ENCODE measurements at places on chromosomes 2 and 18.

DNA sequence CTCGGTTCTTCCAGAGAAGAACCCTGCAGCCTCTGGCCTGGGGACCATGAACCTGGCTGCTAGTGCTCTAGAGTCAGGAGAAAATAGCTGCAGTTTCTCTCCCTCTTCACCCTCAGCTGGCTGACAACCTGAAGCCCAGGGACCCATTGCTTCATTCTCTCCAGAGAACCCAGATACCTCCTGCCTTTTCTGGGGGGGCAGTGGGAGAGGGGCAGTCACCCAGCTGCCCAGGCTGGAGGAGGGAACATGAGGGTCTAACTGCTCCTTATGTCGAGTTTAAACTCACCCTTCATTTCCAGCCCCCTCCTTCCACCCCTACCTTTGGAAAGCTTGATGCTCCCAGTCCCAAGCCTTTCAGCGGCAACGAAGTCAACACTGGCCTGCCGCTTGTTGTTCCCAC is 7.6 kb upstream of the ZFAND2B start:
- DNase-seq, result no peak

DNA sequence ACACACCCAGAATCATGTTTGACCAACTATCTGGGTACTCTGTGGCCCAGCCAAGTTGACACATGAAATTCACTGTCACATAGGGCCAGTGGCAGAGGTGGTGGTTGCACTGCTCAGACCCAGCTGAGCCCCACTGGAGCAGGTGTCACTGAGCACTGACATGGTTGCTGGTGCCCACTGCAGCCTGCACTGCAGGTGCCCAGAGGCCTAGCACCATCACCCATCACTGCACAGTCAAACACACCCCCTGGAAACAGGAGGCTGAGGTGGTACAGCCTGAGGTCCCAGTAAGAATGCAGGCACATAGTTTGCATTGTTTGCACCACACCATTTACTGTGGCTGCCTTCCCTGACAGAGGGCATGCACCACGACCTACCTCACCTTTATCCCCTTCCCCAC is 278.7 kb upstream of the MGAT5 start:
- DNase-seq, result no peak

DNA sequence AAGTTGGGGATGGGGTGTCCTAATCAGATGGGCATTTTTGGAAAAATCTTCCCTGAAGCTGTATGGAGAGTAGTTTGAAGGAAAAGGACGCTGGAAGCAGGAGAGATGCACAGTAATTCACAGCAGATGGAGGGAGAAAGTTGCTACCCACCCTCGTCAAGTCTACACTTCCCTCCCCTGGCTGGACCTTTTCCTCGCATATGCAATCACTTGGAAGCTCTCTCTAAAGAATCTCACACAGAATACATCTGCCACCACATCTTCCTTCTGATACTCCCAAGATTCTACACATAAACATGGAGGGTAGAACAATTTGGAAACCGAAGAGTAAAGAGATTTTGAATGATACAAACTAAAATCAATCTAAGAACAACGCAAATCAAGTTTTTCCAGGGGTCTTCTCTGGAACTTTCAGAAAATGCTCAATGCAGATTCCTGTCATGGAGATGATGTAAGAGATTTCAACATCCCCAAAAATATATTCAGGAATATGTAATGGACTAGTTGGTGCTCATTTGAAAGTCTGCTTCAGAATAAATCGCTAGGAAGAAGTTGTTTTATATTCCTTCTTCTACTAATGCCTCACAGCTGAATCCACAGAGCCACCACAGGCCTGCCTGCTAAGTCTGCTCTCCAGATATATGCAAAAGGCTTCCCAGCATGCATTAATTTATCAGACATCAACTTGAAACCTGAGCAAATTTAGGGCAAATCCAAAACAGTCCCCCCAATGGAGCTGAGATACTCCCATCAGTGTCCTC is 291.5 kb downstream of the LRATD1 start:
- DNase-seq, result no peak

GRCh38 chr2:48504647-48505327 is 25.2 kb upstream of the STON1 start:
- no peak for DNase-seq

GRCh38 chr2:113720167-113720566 is 36.3 kb downstream of the SLC35F5 start:
- DNase-seq, result no peak

DNA sequence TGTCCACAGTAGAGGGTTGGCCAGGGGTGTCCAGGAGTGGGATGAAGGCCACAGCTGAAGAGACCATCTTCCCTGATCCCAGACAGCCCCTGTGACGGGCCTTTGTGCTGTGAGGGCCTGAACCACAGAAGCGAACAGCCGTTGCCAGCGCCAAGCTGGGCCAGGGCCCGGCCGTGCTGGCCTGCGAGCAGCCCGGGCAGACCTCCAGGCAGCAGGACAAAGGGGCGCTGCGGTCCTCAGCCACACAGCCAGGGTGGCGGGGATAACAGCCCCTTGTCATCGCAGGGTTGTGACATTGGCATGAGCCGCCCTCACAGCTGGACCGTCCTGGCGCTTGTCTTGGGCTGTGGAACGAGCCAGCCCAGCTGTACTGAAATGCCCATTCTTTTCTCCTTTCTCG is 161.1 kb downstream of the FAM210A start:
- DNase-seq, result no peak

GRCh38 chr2:43924463-43924862 is 71.3 kb downstream of the LRPPRC start:
- DNase-seq, result no peak

DNA sequence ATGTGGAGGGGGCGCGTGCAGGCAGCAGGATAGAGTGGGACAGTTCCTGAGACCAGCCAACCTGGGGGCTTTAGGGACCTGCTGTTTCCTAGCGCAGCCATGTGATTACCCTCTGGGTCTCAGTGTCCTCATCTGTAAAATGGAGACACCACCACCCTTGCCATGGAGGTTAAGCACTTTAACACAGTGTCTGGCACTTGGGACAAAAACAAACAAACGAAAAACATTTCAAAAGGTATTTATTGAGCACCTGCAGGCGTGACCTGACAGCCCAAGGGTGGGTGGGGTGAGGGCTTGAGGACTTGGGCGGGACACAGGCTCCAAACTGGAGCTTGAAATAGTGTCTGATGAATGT is 4.6 kb upstream of the CTDSP1 start:
- DNase-seq, result no peak

DNA sequence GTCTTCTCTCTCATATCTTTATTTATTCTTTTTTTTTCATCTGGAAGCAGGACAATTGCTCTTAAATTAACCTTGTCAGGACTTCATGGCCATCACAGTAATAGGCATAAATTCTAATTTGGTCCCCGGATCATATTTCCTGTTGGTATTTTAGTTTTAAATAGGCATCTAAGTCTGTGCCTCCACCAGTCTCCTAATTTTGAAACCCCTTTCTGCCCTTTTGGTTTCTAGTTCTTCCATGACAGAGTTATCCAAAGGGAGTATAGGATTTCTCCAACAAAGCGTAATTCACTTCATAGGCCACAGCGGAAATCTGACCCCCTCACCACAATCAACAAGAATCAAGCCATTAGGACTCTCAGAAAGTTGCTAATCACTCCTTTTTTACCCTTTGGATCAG is 3.8 kb downstream of the EPHA4 start:
- DNase-seq, result no peak

DNA sequence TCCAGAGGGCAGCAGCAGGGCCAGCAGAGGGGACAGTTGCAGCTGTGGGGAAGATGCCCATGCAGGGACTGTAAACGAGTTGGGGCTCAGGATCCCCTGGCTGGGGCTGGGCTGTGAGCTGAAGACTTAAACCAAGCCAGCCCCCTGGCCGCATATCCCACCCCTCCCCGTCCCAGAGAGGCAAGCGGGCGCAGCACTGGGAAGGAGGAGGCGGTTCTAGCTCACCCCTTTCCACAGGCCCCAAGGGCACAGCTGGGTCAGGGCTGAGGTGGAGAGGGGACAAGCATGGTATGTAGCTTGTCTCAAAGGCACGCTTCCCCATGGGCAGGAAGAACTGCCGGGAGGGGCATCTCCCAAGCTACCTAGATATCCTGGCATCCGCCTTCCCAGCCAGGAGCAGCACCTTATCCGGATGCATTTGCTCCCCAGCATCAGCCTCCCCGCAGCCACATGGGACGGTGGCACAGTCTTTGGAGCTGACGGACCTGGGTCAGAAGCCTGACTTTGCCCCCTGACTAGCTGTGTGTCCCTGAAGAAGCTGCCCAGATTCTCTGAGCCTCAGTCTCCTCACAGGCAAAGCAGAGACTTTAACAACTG is 75.9 kb downstream of the TFCP2L1 start:
- no peak for DNase-seq

DNA sequence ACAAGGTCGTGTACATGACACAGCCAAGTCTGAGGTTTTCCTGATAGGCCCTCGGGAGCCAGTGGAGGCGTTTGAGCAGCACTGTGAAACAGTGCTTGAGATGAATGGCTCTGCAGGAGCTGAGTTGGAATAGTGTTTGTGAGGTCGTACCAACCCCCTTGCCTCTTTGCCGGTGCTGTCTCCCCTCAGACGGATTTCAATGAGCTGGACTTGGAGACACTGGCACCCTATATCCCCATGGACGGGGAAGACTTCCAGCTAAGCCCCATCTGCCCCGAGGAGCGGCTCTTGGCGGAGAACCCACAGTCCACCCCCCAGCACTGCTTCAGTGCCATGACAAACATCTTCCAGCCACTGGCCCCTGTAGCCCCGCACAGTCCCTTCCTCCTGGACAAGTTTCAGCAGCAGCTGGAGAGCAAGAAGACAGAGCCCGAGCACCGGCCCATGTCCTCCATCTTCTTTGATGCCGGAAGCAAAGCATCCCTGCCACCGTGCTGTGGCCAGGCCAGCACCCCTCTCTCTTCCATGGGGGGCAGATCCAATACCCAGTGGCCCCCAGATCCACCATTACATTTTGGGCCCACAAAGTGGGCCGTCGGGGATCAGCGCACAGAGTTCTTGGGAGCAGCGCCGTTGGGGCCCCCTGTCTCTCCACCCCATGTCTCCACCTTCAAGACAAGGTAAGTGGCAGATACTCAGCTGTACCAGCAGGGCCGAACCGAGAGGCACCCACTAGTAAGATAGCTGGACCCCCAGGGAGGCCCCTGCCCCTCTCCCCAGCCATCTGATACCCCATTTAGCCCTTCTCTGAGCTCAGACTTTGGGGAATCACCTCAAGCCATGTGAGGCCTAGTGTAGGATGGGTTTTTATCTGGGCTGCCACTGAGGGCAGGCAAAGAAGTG is 83.1 kb downstream of the EPAS1 start:
- DNase-seq, result no peak

GRCh38 chr2:134149904-134150303 is 104.0 kb upstream of the MGAT5 start:
- DNase-seq, result no peak

GRCh38 chr2:36785179-36785795 is 88.8 kb downstream of the VIT start:
- peak; percentile 51 for DNase-seq

GRCh38 chr18:33600846-33601245 is 22.8 kb downstream of the ASXL3 start:
- DNase-seq, result no peak

DNA sequence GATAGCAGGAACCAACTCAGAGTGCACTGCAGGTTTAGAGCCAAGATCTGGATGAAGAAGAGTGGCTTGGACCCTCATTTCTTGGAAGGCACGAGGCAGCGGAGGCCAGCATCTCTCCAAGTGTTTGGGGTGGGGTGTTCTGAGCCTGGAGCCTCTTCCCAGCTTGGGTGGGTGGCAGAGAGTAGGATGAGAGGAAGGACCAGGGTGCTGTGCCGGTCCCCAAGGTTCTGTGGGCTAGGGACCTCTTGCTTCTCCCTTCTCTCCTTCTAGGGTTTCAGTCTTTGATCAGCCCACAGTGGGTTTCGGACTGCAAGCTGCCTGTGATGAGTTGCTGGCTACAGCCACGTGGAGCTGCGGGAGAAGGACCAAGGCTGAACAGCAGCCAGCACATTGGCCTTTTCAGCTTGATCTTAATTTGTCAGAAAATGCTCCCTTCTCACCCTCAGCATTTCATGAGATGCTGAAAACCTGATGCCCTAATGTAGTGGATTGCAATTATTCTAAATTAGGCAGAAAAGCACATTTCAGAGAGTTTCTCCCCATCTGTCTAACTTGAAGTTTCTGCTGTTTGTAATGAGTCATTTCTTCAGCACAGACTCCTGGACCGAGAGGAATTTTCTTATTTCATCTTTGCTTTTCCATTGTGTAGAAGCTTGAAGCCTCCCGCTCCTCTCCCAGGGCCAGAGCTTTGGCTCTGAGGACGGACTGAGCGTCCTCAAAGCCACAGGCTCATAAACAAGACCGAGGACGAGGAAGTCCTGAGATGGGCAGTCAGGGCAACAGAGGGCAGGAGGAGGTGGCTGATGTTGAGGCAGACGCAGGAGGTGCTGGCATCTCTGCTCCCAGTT is 99.1 kb upstream of the HDAC4 start:
- DNase-seq, result no peak

DNA sequence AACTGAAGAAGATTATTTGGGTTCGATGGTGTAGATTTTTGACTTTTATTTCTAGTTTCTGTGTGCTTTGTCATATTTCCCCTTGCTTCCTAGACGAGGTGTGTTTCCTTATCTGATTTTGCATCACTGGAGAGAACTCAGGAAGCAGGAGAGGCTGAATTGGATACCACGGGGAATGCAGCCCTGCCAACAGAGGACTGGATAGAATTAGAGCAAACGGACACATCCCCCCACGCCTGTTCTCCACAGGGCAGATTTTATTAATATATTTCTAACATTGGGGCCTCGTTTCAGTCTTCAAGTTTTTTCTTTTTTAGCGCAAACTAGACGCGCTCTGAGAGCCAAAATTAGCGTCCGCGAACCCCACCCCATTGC is 678 bp upstream of the VAPA start:
- DNase-seq, result no peak

GRCh38 chr2:134669731-134670669 is 48.8 kb downstream of the TMEM163 start:
- DNase-seq, result peak; percentile 54

GRCh38 chr18:74613381-74613780 is 15.7 kb downstream of the ZNF407 start:
- no peak for DNase-seq

DNA sequence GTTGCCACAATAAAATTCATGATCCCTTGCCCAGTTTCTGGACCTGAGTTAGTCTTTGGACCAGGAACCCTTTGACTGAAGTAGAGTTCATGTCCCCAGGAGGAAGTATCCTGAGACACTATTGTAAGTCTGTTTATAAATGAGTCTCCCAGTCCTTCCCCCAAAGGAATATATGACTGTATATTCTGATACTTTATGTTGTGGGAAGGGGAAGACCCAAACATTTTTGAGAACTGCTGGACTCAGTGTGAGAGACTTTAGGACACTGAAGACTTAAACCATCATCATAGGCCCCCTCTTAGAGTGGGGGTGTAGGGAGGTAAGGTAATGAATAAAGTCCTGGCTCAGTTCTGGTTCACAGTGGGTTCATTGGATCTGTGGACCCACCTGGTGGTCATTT is 28.6 kb upstream of the CXCR4 start:
- no peak for DNase-seq
